ENCODE measurements at places on chromosomes 7 and 10. TPM values are rescaled to one million over a fixed set of nuclear protein-coding genes. Genes with fewer than 3 reads are reported as not detected.

DNA sequence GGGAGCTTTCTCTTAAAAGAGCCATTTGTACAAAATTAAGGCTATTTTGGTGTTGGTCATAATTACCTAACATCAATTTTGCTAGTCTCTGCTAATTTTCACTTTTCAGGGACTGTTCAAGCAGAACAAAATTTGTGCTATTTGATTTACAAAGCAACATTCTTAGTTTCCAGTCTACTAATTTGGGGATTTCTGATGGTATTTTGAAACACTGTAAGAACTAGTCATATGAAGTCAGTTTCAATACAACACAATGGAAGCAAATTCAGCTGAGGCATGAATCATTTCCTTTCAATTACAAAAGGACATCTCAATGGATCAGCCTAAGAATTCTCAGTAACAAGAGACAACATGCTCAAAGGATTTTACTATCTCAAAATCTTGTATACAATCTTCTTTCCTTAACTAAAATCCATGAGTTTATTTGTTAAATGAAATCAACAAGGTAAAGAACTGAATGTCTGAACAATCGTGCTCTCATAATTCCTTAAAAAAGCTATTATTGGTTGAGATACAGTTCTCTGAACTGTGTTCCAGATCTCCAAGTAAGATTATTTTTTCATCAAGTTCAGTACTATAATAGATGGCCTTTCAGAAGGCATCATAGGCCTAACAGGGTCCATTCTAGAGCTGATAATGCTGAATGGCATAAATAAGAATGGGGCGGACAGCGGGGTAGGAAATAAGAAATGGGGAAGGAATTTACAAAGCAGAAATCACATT lies 144.6 kb downstream of the NRCAM start:
- DNase-seq: no peak

- no peak for DNase-seq
These were observed 111.6 kb upstream of the PTPRZ1 start for GRCh38 chr7:121761399-121761798.

- DNase-seq: no peak
These were observed 61.9 kb downstream of the SH3PXD2A start for GRCh38 chr10:103793429-103793828.

DNA sequence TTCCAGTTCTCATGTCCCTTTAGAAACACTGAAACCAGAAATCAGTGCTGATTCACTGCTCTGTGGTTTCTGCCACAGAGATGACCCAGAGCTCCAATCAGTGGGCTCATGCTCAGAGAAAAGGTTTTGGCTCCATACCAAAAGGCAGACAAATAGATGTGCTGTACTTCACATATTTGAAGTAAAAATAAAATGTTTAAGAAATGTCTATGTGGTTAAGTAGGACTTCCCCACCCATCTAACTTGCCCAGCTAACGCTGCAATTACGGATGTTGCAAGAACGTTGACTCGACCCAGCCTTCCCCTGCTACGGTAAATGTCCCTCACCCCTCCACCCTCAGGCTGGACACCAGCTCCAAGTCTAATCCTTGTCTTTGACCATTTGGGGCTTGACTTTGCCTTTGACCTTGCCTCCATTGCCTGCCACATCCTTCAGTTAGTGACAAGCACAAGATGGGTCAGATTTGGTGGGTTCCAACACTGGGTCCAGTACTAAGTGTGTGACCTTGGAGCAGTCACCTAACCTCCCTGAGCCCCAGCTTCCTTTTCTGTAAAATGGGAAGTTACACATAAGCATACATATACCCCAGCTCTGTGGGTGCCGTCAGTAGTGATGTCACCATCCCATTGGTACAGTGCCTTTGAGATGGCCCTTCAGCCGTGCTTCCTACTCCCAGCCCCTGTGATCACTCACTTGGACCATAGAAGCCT lies 95.8 kb downstream of the CHST15 start:
- DNase-seq: no peak

- no peak for DNase-seq
These were observed 1691.6 kb upstream of the LRRTM3 start for GRCh38 chr10:65234261-65234660.

- DNase-seq: no peak
These were observed 40.7 kb downstream of the FOXL3 start for GRCh38 chr7:330511-331230.

DNA sequence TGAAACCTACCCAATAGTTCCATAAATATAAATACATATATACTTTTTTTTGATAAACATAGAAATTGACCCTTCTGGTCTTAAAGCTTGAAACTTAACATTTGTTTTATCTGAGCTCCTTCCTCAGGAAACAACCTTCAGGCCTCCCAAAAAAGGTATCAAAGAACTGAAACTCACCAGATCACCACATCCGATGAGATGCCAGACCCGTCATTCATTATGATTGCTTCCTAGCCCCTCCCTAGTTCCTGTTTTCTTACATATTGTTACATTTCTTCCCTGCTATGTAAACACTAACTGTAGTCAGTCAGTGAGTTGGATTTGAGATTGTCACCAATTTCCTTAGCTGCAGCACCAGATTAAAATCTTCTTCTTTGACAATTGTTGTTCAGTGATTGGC lies 663.6 kb downstream of the PCDH15 start:
- DNase-seq: no peak

DNA sequence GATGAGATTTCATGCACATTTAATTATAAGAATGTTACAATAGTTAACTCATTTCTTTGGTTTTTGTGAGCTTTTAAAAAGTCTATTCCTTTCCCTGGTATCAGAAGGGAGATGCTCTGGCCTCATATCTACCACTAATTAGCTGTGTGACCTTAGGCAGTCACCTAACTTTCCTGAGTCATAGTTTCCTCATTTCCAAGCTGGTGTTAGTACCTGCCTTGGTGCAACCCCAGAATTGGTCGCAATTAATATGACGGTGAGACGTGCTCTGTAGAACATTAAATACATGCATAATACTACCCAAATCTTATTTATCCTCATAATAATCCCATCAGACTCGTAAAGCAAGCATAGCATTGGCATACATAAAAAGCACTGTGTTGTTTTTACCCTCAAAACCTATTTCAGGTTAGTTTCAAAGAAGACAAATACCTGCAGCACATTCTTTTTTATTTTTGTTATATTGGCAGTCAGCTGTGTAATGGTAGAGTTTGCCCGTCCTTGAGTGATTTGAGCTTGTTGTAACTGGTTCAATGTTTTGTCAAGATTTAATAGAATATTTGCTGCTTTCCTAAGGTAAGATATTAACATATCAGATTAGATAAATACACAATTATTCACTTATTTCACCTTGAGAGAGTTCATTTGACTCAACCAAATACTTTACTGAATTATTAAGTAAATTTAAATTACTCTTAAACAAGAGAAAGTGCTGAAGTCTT lies 31.0 kb upstream of the LAMB1 start:
- DNase-seq: no peak

- no peak for DNase-seq
These were observed 15.5 kb upstream of the TMEM120A start for GRCh38 chr7:76009672-76010600.

DNA sequence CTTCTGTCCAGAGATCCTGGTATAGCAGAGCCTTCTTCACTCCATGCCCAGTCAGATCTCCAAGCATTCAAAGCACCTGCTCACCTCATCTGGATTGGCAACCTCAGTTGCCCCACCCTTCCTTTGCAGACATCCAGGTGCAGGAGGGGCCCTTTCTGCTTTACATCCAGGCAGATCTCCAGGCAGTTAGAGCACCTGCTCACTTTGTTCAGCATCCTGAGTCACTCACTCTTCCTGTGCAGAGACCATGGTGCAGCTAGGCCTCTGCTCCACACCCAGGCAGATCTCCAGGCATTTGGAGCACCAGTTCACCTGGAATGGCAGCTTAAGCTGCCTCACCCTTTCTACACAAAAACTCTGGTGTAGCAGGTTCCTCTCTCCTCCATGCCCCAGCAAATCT lies 153.1 kb downstream of the CDK14 start:
- DNase-seq: no peak

DNA sequence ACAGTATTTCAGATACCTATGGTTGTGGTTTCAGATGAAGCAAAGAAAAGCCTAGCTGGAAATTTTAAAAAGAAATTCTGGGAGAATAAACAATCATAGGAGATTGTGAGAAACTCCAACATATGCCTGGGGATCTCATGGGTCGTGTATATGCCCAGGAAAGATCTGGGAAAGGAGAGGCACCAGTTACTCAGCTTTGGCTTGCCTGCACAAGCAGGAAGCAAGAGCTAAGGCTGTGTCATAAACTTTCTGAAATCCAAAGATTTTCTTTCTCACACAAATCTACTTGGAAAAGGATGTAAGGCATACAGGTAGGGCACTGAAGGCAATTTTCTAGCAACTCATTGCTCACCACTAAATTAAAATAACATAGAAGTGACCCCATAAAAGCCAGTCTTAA lies 373.6 kb downstream of the CDC14C start:
- no peak for DNase-seq

DNA sequence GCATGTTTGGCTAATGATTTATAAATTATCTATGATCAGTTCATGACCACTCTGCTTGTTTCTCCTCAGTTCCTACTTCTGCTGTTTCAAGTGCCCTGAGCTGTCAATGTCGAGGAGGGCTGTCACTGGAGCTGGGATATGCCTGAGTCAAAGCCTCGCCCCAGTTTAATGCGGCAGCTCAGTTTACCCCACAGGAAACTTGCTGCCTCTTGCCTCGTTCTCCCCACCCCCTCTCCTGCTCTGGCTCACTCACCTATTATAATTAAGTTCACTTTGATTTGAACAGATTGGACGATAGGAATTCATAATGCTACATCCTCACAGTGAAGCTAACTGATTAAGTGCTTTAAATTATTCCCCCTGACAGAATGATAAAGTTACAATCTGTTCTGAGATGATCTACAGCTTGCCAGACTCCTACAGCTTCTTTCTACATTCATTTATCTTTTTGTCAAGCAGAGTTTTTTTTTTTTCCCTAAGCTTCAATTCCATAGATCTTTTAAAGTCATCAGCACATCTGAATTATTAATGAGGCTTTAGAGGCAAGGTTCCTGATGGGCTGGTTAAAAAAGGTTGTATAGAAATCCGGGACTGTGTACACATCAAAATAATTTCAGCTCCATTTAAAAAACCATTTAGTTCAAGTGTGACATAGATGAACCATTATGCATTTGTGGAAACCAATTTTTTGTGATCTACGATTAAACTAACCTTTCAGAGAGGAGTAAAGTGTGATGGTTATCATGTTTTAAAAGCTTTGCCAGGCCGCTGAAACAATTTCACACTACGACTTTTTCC lies 758.3 kb downstream of the KCNMA1 start:
- no peak for DNase-seq

GRCh38 chr10:32148864-32149251 lies 92.6 kb upstream of the KIF5B start:
- no peak for DNase-seq

GRCh38 chr7:108079648-108080591 lies 50.2 kb downstream of the LAMB4 start:
- no peak for DNase-seq

DNA sequence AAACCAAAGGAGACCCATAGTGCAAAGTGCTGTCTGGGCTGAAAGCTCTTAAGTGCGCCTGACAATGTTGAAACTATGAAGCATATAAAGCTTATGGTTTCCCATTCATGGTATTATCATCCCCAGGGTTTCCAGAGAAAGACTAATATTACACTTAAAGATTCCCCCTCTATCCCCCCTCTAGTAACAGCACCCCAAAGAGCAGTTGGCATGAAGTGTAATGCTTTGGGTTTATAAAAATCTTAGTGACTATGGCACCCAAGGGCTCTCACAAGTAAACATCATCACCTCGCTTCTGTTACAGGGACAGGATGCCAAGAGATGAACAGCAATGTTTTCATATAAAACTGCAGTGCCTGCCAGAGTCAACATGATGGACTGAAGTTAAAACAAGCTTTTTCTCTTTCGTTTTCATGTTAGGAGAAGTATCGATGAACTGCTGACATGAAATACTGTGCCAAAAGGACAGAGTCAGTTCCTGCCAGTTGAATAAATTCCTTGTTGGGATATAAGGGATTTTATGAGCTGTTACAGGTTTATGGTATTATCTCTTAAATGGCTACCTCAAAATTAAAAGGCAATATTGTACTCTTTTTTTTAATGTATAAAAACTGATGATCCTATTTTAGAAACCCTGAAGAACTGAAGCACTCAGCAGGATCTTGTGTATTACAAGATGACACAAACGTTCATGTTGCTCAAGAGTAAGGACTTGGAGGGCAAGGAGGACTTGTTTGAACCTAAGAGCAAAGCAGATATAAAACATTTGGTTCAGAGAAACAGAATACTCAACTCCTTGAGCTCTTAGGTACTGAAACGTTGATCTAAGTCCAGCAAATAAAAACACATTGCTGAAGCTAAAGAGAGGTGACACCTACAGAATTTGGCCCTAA lies 203.7 kb upstream of the IMMP2L start:
- DNase-seq: no peak

GRCh38 chr10:125201108-125201524 lies 40.8 kb upstream of the CTBP2 start:
- no peak for DNase-seq

DNA sequence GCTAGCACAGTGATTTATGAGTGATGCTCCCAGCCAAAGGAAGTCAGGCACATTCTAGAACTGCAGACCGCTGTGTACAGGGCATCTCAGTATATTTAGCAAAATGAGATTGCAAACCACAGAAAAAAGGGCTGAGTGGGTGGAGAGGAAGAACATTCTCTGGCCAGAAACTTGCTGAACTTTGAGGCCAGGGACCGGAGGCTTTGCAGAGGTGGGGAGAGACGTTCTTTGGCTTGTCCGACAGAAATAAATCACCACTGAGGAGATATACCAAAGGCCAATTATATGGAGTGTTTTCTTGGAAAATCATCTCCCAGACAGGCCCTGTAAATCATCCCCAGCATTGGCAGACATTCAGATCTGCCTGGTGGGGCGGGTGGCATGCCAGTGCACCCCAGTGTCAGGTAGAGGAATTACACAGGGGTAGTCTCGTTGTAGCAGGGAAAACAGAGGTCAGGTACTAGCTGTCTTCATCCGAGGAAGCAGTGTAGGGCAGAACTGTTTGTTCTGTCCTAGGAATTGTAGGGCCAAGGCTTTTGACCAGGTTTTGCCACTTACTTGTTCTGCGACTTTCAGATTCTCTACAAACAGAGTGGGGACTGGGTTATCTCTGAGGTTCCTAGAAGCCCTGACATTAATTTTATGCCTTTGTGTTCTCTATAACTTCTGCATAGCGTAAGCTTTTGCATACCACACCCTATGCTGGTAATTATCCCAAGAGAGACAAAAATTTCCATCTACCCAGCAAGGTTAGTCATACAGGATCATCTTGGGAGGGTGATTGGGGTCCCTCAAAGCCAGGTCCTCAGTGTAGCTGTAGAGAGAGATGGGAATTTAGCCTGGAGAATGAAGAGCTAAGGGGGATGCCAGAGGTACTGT lies 655.6 kb downstream of the LRMDA start:
- DNase-seq: no peak

DNA sequence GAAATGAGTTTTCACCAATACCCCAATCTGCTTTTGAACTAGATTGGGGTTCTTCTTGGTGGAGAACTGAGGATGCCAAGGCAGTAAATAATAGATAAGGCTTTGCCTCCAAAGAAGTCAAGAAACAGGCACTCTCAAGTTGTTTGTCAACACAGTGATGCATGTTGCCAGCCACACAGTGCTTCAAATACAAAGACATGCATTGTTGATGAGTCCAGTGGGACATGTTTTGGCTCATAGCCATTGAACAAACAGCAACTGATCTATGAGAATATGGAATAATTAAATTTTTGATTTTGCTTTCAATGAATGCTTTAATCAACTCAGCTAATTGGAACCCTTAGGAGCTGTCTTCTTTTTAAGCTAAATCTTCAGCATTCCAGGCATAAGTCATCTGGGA lies 346.4 kb downstream of the THSD7A start:
- DNase-seq: no peak

Gene FAS
- total RNA-seq: 54.1 TPM

Gene SHTN1
- total RNA-seq: 0.54 TPM

Gene HPSE2
- total RNA-seq: 0.14 TPM

Gene CALML3
- not detected for total RNA-seq

Gene TAS2R4
- total RNA-seq: 1.9 TPM

Gene AKR1C3
- total RNA-seq: 2.0 TPM

Data from activated naive CD8-positive, alpha-beta T cell treated with anti-CD3 and anti-CD28 coated beads, Interleukin-2, amount 10 ng/mL, durations not matched to agents 7 days and 5 days (primary cell).